Activated CD8-positive, alpha-beta memory T cell treated with anti-CD3 and anti-CD28 coated beads, Interleukin-2, amount 10 ng/mL, durations not matched to agents 7 days and 5 days (primary cell): ENCODE measurements at places on chromosomes 5 and 9. TPM values are rescaled to one million over a fixed set of nuclear protein-coding genes. Genes with fewer than 3 reads are reported as not detected.

The PCDHGB3 gene
- total RNA-seq = 0.41 TPM

The PCDH12 gene
- total RNA-seq = 0.19 TPM

The TGFBI gene
- 0.26 TPM for total RNA-seq

The OCLN gene
- total RNA-seq = 0.91 TPM

The ENTREP1 gene
- not detected for total RNA-seq

The TRAF1 gene
- 59.6 TPM for total RNA-seq

The LURAP1L gene
- not detected for total RNA-seq

The C9orf57 gene
- total RNA-seq = not detected

The SELENOP gene
- total RNA-seq = 0.12 TPM

The C7 gene
- total RNA-seq = not detected

The STPG3 gene
- total RNA-seq = not detected

The PCDHA3 gene
- not detected for total RNA-seq

The MAMDC2 gene
- not detected for total RNA-seq
